ENCODE measurements at places on chromosomes 2 and 18. TPM values are rescaled to one million over a fixed set of nuclear protein-coding genes. Genes with fewer than 3 reads are reported as not detected.

CNDP1 gene
- total RNA-seq = not detected

ZNF512 gene
- total RNA-seq = 21.0 TPM

ZAP70 gene
- not detected for total RNA-seq

TRIM43 gene
- 0.07 TPM for total RNA-seq

UGT1A10 gene
- not detected for total RNA-seq

HNMT gene
- total RNA-seq = 1.1 TPM

UGT1A5 gene
- total RNA-seq = not detected

SLC8A1 gene
- total RNA-seq = 0.17 TPM

ACOXL gene
- total RNA-seq = not detected

MC2R gene
- total RNA-seq = not detected

BCL2 gene
- 0.51 TPM for total RNA-seq

QPCT gene
- 22.8 TPM for total RNA-seq

KRTCAP3 gene
- total RNA-seq = 0.39 TPM

SERPINB13 gene
- not detected for total RNA-seq

CRYBA2 gene
- not detected for total RNA-seq

IL1R1 gene
- 41.1 TPM for total RNA-seq

COBLL1 gene
- 5.4 TPM for total RNA-seq

CRYGD gene
- total RNA-seq = not detected

BMP10 gene
- total RNA-seq = not detected

PAPOLG gene
- 10.0 TPM for total RNA-seq

SP140L gene
- 3.0 TPM for total RNA-seq

All from A549 treated with dexamethasone at 1 μM for 4 hours (cell line).